ENCODE measurements at places on chromosomes 13 and 19.

DNA sequence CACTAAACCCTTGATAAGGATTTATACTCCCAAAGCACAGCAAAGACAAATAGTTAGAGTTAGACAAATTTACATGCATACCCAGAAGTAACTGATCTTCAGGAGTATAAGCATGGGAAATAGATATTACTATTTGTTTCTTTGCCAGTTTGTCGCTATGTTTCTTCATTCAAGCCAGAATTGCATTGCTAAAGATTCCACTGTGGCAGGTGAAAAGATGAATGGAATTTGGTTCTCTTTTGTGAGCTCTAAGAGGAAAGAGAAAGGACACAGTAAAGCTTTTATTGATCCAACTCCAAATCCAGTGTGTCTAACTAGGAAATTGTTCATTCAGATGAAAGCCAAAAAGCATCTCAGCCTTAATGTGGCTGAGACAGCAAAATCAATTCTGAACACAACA is 292.3 kb upstream of the SPRY2 start:
- no peak for DNase-seq

DNA sequence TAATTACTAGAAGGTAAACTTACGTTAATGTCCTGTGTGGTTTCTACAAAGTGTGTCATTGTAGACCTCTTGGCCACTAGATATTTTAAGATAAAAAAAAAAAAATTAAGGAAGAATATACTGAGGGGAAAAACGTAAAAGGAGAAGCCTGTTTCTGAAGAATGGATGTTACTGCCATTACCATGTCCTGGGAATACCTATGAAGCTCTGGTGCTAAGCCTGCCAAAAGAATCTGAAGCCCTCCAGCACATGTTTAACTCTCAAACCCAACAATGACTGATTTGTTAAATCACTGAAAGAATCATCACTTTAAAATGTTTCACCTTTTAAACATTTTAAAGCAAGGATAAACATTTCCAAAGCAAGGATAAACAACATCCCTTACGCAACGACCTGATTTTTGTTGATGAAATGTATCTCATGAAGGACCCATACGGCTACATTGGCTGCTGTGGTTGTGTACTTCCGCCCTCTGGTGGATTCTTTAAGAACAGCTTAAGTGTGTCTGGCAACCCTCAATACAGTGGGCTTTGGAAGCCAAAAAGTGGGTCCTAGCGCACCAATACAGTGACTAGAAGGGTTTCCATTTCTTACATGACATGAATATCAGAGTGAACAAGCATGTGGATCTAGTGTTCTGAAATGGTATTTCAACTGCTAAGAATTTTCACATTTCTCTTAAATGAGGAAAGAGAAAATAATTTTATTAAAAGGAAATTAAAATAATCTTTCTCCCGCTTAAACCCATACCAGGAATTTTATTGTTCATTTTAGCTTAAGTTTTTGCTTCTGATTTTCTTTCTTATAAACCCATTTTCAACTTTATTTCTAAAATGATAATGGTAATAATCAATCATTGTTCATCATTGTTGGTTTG is 74.5 kb upstream of the RAP2A start:
- DNase-seq, result no peak

GRCh38 chr19:5128251-5128935 is 159.5 kb downstream of the KDM4B start:
- no peak for DNase-seq

- no peak for DNase-seq
Measured at GRCh38 chr13:98144027-98144741, 1.3 kb downstream of the FARP1 start.

DNA sequence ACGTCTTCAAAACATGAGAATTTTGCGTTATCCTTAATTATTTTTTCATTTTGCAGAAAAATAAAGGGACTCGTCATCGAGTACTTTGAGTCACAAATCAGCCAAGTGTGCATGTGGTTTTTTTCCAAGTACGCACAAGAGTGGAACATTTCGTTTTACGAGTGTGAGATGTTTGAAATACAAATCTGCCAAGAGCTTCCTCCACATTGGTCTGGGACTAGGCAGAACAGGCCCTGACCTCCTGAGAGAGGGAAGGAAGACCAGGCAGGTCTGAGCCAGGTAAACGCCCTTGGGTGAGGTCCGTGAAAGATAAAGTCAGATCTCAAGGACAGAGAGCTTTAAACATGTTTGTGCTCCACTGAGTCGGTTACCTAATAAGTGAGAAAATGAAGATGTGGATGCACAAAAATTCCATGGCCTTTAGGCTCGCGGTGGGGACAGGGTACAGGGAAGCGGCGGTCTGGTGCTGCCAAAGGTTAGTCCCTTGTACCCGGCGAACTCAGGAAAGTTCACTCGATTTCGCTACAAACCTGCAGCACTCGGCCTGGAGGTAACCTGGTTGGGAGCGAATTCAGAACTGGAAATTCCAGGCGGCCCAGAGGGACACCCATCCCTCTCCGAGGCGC is 473 bp upstream of the ITM2B start:
- DNase-seq, result no peak

GRCh38 chr13:41973247-41973741 is 12.4 kb upstream of the VWA8 start:
- DNase-seq, result no peak
